ENCODE measurements at places on chromosomes 4 and X.
A peak's percentile ranks its signal among the peaks of the same experiment; 100 is the strongest.

DNA sequence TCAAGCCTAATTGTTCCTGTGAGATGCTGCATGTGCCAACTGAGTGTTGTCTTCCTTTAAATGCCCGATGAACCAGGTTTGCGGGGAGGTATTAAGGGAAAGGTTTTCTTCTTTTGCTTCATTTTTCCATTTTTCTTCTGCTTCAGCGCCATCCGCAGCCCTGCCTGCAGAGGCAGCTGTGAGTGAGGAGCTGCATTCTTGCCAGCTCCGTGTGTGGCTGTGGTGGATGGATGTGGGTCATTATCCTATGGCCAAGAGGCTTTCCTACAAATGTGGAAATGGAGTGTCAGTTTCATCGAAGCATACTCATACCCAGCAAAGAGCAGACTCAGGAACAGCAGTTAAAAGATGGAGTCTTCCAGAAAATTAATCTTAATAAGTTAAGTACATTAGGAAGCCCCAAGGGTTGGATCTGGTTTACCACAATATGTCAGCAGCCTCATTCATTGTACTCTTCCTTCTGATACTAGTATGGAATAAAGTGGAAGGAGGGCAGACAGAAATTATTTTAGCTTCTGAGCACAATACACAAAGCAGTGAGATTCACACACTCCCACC lies 37.6 kb downstream of the TNIP3 start:
- DNase-seq: no peak

DNA sequence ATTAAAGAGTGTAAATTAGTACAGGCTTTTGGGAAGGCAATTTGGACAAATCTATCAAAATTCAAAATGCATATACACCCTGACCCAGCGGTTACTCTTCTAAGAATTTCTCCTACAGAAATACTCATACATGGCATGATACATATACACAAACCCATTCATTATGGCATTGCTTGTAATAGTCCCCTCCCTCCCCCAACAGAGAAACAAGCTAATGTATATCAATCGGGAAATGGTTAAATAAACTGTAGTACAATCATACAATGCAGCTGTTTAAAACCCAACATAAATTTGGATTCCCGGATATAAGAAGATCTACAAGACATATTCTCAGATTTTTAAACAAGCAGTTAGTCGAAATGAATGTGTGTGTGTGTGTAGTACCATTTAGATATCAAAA lies 808 bp downstream of the HUWE1 start:
- peak; percentile 46 for DNase-seq

GRCh38 chr4:140326395-140326993 lies 47.0 kb upstream of the SCOC start:
- DNase-seq: peak; percentile 66

- DNase-seq: no peak
Measured at GRCh38 chr4:5890063-5890727, 2.7 kb downstream of the CRMP1 start.

DNA sequence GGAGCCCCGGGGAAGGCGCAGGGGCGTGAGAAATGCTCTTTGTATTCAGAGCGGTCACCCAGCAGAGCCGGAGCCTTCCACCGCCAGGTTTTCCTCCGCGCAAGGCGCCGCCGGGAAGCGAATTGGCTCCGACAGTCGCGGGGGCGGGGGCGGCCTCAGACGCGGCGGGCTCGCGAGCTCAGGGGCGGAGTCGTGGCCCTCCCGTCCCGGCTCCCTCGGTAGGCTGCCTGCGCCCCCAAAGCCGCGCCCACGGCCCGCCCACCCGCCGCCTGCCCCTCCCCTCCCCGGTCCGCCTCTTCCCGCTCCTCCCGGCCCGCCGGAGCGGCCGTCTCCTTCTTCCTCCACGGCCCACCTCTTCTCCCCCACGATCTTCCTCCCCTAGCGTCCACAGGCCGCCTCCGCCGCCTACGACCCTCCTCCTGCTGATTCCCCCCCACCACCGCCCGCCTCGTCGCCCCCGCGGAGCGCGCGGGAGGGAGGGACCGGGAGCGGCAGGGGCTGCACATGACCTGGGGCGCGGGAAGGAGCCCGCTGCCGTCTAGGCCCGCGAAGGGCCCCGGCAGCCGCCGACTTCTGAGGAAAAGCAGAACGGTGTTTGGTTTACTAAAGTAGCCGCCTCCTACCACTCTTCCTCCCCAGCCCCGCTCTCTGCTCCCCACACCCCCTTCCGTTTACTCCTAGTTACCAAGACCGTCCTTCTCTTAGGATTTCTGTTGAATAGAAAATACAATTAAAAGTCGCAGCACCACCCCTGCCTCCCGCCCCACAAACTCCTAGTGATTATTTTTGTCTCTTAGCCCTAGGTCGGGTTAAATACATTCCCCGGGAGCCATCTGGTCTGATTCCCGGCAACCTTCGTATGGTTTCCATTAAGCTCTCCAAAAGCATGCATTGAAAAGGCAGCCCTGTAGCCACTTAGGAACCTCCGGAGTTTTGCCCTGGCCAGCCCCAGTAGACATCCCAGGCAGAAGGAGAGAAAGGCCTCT lies 53.2 kb downstream of the C4orf51 start:
- peak; percentile 93 for DNase-seq

GRCh38 chr4:38204339-38205035 lies 244.3 kb downstream of the PTTG2 start:
- DNase-seq: no peak

DNA sequence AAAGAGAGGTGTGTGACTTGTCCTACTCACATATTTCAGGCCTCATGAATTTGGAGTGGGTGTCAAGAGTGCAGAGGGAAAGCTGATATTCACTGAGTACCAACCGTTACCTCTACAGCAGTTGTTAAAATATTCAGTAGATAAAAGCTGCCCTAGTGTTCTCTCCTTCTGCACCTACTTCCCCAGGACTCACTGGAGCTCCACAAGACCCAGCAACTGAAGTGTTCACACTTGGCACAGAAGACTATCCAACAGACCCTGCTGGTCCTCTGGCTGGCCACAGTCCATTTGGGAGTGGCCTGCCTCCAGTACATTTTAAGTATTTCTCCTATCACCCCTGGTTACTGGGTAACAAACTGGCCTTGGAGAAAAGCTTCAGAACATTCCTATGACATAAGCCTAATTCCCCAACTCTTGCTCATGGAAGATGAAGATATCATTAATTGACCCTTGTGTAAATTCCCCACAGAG lies 70.8 kb downstream of the PPARGC1A start:
- DNase-seq: no peak

- DNase-seq: no peak
Measured at GRCh38 chr4:89681219-89681618, 155.7 kb downstream of the SNCA start.

GRCh38 chr4:155763551-155763950 lies 4.7 kb downstream of the GUCY1B1 start:
- no peak for DNase-seq

DNA sequence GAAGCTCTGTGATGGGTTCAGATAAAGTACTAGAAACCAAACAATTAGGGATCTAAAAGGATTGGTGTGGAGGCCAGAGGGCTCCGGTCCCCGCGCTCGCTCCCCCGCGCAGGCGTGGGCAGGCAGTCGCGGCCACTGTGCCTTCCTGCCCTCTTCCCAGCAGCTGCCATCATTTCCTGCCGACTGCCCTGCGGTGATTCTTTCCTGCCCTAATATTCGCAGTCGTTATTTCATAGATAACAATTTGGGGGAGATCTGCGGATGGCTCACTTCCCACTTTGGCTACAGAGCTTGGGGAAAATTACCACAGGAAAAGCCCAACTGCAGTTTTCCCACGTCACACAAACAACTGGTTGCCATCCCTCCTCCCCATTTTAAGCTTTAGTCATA lies 2.2 kb downstream of the GRIA2 start:
- no peak for DNase-seq

DNA sequence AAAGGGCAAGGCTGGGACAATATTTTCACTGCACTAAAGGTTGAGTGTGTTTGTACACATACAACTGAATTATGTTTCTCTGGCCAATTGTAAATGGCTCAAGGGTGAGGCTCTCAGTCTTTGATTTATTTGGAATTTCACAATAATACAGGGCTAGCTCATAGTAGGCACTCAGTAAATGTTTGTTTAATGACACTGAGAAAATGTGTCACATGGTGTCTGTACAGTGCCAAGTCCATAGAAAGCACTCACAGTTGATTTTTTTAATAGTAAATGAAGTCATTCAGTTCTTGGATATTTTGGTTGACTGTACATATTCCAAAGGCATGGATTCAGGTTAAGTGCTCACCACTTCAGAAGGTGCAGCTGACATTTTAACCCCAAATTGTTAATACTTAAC lies 176.4 kb downstream of the IL1RAPL2 start:
- no peak for DNase-seq

DNA sequence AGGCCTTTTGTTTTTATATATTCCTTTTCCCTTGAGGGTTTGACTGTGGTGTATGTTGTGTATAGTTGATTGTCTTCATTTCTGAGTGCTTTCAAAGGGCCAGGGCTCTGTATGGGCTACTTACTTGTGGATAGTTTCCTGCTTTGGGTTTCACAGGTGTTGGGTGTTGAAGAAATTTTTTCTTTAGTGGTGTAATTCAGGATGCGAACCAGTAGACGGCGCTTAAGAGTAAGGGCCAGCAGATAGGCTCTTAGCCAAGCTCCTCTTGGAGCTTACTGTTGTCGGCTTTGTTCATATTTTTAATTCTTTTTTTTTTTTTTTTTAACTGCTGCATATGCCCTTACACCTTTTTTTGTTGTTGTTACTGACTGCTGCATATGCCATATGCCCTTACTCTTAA lies 276.3 kb upstream of the GALNT7 start:
- DNase-seq: peak; percentile 14

DNA sequence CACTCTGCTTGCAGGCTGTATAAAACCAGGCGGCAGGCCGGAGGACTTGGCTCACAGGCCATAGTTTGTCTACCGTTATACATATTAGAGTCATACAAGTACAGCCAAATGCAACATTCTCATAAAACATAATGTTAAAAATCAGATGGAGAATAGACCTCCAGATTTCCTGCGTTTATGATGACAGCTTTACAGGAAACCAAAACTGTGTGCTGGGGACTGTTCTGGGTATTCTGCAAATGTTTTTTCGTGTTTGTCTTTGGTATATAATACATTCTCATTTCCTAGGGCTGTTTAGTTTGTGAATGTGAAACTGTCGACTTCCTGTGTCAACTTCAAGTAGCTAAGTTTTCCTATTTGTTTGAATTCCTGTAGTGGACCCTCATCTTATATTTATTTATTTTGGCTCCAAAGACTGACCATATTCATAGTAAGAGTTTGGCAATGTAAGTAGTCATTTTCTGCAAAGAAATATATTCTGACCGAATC lies 79.5 kb upstream of the FAM9C start:
- peak; percentile 46 for DNase-seq

DNA sequence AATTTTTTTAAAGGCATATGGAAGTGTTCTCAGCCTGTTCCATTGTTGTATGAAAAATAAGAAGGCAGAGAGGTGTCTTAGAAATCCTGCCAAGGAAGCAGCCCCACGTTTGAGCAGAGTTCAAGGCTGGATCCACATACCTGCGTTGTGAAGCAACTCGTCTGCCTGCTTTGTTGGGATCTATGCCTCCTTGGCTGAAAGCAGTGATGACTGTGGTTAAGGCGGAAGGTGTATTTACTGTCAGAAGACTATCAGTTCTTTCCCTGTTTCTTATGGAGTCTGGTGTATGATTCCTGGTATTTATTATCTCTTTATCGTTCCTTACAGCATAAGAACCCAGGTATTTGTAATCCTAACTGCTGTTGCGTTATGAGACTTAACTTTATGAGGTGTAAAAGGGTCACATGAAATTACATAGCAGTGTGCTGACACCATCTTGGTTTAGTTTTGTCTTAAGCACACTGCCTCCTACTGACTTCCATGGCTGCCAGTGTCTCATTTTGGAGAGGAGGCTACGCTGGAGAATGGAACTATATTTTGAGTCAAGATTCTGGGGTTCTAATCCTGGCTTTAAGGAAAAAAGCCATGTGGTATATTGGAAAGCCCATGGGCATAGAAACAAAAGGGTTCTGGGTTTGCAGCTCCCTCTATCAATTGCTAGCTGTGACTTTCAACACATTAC lies 3.1 kb upstream of the MSMO1 start:
- no peak for DNase-seq

- DNase-seq: no peak
Measured at GRCh38 chr4:8220661-8221450, 21.8 kb downstream of the SH3TC1 start.

GRCh38 chrX:12770440-12770839 lies 20.8 kb upstream of the PRPS2 start:
- DNase-seq: peak; percentile 45

GRCh38 chrX:125492439-125492838 lies 172.8 kb downstream of the TEX13C start:
- DNase-seq: no peak

DNA sequence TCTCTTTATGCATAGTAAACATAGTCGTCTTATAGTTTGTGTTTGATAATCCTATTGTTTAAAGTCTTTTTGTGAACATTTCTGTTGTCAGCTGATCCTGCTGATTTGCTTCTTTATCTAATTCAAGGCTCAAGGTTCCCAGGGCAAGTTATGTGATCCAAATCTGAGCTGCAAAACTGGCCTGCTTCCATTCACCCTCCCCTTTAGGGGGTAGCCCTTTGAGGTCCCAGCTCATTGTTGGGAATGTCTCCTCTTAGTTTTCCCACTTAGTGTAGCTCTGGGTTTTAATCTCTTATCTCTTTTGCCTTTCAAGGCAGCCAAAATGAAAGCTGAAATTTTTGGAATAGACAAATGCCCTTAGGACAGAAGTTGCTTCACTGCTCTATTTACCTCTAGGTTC lies 40.2 kb upstream of the MAGED1 start:
- no peak for DNase-seq

- DNase-seq: peak; percentile 50
Measured at GRCh38 chr4:53068755-53069330, 206.7 kb downstream of the RASL11B start.

DNA sequence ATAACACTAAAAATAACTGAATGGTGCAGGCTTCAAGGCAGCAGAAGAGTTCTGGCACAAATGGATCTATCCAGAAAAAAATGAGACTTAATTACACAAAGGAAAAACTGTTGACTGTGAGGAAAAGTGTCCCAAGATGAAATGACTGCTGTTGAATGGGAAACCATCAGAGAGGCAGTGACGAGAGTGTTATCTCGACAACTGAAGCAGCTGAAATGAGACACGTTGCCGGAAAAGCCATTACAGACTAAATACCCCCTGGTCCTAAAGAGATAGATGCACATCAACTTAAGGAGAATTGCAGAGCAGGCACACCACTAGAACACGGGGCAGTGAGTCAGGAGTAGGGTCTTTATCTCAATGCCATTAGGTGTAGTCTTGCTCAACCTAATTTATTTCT lies 277.8 kb downstream of the DMD start:
- no peak for DNase-seq

DNA sequence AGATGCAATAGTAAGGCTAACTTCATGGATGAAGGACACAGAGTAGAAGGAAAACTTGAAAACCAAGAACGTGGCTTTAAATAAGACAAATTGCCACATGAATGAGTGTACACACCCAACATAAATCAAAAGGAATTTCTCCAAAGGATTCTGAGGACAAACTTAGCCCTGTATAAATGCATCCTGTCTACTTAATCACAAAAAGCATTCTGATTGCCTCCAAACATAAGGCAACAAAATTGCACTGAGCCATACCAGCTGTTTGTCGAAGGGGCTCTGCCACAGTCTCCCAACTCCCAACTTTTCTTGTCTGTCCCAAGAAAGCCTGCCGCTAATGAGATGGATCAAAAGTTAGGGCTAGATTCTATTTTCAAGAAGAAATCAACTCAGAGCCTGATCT lies 194.3 kb downstream of the SOWAHB start:
- peak; percentile 51 for DNase-seq

GRCh38 chrX:9573282-9574106 lies 108.6 kb downstream of the TBL1X start:
- DNase-seq: no peak

- DNase-seq: peak; percentile 77
Measured at GRCh38 chr4:69054578-69055200, 41.6 kb upstream of the UGT2B7 start.
